ENCODE measurements at places on chromosomes 5 and 9.

GRCh38 chr5:130385656-130386055 lies 481.4 kb downstream of the CHSY3 start:
- DNase-seq = no peak

DNA sequence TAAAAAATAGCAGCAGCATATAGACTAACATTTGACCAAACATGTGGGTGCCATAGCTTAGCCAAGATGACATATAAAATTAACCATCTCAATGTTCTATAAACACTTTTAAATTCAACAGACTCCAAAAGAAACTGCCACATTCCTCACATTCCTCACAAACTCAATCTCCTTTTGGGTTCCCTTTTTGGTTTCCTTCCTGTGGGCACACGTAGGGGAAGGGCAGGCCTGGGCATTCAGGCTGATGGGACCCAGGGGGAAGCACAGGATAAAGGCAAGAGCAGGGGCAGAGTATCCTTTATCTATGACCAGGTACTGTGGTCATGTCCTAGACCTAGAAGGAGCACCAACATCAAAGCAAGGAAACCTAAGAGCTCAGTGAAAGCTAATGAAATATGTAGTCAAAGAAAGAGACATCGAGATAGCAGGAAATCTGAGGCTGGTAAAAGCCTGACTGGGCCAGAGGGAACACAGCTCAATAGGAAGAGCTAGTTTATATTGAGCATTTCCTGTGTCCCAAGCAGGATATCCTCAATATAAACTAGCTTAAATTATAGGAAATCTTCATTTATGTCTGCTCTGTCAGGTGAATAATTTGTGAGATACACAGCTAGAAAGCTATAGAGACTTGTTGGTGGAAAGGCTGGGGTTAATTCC lies 13.6 kb upstream of the ERAP1 start:
- DNase-seq = no peak

DNA sequence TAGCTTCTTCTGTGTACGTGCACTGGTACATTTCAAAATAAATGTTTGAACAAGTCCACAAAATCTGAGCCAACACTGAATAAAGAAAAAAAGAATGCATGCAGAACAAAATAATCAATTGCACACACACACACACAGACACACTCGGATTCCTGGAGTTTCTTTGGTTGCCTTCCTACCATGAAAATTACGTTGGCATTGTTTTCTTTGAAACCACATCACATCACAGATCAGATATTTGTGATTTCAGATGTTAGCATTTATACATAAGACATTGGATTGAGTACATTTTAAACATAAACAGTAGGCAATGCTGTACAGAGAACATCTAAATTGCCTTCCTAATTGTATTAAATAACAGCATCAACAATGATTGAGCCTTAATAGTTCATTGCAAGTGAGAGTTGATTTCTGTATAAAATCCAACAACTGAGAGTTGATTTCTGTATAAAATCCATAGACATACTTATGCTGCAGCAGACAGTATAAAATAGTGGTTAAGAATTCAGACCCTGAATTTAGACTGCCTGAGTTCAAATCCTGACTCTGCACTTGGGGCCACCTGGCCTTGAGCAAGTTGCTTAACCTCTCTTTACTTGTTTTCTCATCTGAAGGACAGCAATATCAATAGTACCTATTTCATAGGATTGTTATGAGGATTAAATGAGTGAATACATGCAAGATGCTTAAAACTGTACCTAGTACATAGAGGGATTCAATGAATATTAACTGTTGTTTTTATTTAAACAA lies 101.7 kb upstream of the IFNE start:
- DNase-seq = no peak

DNA sequence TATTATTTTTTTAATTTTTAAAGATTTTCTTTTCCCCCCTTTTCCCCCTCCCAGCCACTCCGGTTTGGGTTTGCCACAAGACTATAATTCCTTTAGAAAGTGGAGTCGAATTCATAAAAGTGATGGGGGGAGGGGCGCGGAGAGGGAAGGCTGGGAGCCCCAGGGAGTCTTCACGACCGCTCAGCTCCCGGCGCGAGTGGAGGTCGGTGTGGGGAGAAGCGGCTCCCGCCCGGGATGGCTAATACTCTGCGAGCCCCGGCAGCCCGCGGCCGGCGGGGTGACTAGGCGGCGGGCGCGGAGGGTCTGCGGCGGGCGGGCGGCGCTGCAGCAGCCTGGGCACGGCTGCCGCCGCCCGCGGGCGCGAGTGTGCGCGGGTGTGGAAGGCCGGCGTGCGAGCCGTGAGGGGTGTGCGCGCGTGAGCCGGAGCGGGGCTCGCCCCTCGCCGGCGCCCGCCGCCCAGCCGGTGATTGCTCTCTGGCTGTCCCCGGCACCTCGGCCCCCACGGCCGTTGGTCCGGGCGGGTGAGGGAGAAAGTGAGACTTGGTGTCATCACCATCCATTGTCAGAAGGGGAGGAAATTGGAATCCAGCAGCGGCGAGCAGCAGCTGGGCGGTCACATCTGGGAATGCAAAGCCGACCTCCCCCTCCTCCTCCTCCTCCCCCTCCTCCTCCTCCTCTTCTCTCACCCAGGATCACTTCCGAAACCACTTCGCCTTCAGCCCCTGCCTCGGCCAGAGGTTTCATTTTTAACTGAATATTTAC lies at the start of gene PARP8:
PARP8 (plus strand) TSS at position 377 of the 762 bp plus-strand sequence. CDS start 459 bp downstream, outside the sequence.
- peak; percentile 25 for DNase-seq

DNA sequence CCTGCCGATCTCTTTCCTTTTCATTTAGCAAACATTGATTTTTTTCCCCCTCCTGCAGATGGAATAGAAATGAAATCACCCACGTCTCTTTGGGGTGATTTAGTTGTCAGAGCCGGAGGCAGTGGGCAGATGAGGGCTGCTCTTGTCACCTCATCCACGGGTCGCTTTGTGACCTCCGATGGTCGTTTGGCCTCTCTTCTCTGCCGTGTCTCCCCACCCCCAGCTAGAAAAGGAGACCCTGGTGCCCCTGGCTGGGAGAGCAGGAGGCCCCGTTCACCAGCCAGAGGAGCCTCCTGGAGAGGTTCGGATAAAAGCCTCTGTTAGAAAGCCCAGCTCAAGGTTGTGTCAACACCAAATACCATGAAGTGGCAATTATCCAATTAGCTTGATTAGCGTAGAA lies 21.6 kb upstream of the RXRA start:
- DNase-seq = no peak

DNA sequence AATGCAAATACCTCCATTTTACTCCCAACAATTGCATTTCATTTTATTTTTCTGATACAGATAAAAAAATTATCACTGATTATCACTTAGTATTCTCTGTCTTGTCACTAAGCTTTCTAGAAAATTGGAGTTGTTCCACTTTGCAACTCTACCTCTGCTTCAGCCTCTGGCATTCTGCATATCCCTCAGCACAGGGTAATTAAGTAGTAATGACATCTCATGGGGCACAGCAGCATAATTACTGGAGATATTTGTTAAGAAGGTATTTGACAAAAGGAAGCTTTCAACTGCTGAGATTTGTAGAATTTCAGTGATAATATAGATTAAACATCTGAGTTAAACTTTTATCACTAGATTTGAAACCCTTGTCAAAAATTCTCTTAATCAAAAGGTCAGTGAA lies 446.2 kb downstream of the HTR1A start:
- no peak for DNase-seq

DNA sequence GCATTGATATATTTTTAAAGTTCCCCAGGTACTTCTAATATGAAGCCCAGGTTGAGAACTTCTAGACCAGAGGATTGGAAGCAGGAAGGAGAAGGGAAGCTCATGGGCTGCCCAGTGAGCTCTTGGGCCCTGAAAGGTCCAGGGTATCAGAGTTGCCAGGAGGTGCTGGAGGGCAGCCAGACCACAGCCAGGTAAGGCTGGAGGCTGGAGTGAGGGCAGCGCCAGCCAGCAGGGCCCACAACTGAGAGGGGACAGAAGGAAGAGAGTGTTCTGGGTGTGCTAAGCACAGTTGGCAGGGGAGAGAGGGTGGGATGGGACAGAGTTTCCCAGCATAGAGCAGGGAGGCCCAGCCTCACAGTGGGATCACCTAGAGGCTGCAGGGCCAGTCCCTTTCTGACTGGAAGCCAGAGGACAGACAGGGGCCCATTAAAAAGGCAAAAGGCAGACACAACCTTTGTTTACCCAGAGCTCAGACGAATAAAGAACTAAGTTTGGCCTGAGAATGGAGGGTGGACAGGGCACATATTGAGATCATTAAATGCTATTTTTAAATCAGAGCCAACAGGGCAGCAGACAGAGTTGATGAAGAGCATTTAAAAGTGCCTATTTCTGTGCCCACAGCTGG lies 94.9 kb downstream of the PDE8B start:
- no peak for DNase-seq

- DNase-seq = no peak
Observed at GRCh38 chr9:13444245-13445102, 165.0 kb upstream of the MPDZ start.

- DNase-seq = no peak
Observed at GRCh38 chr9:77980622-77981021, 51.0 kb downstream of the GNAQ start.

GRCh38 chr5:139696167-139696893 lies 48.2 kb downstream of the CXXC5 start:
- DNase-seq = no peak

GRCh38 chr5:9052421-9052820 lies 493.5 kb downstream of the SEMA5A start:
- DNase-seq = no peak

DNA sequence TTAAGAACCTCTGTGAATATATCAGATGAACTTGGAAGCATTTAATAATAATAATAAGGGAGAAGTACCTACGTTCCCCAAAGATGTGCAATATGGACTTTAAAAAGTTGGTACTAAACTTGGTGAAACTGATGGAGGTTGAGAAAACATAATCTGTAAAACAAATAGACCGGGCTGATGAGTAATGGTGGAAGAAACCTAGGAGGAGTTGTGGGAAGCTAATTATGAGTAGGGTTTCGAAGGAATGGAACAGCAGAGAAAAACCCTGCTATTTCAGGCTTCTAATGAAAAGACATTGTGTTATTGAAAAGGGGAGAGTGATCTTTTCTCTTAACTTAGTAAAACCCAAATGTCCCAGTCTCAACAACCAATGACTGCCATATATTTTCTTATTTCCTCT lies 229.3 kb downstream of the PCSK1 start:
- no peak for DNase-seq

DNA sequence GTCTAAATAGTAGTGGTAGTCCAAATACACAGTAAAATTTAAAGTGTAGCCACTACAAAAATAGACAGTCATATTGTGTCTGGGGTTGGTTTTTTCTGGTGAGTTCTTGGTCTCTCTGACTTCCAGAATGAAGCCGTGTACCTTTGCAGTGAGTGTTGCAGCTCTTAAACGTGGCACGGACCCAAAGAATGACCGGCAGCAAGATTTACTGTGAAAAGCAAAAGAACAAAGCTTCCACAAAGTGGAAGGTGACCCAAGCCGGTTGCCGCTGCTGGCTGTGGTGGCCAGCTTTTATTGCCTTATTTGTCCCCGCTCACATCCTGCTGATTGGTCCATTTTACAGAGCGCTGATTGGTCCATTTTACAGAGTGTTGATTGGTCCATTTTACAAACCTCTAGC lies 188.7 kb downstream of the ZNF608 start:
- no peak for DNase-seq

DNA sequence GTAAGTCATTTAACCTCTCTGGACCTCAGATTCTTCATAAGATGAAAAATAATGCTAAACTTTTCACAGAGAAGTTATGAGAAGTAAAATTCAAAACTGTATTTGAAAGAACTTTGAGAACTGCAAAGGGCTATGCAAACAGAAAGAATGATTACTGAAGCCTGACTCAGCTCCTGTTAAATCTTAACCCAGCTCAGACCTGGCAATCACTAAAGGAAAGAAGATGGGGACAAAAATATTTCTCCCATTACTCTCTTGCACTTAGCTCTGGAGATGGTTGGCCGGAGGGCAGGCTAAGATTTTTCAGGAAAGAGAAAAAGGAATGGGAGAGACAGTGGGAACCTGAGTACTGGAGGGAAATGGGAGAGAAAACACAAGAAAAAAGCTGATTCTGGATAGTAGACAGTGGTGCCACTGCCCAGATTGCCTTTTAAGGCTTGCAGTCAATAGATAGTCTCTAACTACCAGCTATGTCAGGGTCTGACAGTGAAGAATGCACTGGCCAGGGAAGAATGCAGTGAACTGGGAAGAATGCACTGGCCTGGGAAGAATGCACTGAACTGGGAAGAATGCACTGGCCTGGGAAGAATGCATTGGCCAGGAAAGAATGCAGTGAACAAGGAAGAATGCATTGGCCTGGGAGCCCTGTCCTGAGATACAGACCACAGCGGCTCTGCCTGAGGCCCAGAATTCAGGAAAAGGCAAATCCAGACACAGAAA lies 25.2 kb upstream of the CEMIP2 start:
- DNase-seq = no peak

- no peak for DNase-seq
Observed at GRCh38 chr9:92749934-92750315, 14.7 kb downstream of the BICD2 start.

GRCh38 chr5:177596775-177597238 lies 3.1 kb upstream of the B4GALT7 start:
- no peak for DNase-seq
